ENCODE measurements at places on chromosomes 1 and 21.
A peak's percentile ranks its signal among the peaks of the same experiment; 100 is the strongest.

- DNase-seq = no peak
Measured at GRCh38 chr1:41340655-41341364, 20.4 kb upstream of the FOXO6 start.

DNA sequence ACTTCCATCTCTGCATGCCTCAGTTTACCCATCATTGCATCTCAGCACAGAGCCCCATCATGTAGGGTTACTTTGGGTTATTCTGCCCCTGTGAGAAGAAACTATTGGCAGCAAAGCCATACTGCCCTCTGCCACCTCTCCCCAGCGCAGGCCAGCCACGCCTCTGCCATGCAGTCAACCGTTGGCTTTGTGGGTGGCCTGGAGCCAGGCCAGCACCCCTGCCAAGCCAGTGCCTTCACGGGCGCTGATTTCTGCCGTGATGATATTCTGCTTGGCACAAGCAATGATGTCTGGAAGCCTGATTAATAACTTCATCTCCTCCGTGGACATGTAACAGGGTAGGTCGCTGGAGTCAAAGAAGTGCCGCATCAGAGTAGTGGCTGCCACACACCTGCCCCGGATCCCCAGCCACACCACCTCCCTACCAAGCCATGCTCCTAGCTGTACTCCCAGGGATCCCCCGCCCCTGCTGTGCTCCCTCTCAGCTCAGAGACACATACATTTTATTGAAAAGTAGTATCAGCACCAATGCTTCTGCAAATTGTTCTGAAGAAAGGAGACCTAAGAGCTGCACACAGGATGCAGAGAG, 15.0 kb upstream of the CEP85 start:
- DNase-seq = no peak

GRCh38 chr1:196152975-196153374, 455.3 kb downstream of the KCNT2 start:
- DNase-seq = no peak

DNA sequence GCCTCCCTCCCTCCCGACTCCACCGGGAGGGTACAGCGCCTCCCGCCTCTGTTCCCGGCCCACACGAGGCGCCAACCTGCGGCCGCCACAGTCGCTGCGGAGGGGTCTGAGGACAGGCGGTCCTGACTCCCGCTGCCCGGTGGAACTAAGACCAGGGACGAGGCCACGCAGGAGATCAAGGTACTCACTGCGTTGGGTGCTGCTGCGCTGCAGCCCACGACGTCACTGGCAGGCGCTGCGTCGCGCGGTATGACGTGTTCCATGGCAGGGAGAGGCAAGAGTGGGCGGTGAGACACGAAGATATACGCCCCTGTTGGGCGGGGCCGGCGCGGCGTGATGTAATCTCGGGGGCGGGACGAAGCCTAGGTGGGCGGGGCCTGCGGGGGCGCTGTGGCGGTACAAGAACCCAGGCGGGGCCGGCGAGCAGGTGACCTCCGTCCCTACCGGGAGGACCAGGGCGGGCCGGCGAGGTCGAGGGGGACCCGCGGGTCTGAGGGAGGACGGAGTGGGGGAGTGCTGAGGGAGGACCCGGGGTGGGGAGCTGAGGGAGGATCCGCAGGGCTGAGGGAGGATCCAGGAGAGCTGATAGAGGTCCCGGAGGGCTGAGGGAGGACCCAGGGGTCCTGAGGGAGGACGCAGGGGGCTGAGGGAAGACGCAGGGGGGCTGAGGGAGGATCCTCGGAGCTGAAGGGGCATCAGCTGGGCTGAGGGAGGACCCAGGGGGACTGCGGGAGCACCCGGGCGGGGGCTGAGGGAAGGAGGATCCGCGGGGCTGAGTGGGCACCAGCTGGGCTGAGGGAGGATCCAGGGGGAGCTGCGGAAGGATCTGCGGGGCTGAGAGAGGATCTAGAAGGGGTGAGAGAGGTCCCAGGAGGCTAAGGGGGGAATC, at the start of gene MRPL55:
Gene MRPL55, minus strand, starts transcription at position 227 of the 889 bp plus-strand sequence. CDS start 1,039 bp downstream, outside the sequence.
- DNase-seq = peak; percentile 97

- no peak for DNase-seq
Measured at GRCh38 chr1:64484651-64485050, 14.7 kb downstream of the CACHD1 start.

DNA sequence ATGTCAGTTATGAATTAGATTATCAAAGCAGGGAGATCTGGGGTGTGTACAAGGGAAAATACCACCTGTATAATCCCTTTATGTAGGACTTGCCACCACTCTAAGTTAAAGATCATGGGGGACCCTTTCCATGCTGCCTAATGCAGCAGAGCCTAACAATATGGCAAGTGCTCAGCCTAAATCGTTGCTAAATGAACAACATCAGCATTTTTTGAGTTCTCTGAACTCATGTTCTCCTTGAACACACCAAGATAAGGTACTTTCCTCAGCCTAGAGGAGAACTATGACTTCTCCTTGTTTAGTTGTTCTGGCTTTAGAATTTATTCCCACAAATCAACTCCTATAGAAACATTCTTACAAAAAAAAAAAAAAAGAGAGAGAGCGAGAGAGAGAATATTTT, 177.0 kb downstream of the DUSP10 start:
- DNase-seq = no peak

- DNase-seq = no peak
Measured at GRCh38 chr1:101364370-101365120, 127.7 kb downstream of the S1PR1 start.

GRCh38 chr21:15932726-15933125, 202.9 kb downstream of the USP25 start:
- no peak for DNase-seq

GRCh38 chr1:22104094-22104493, 38.8 kb downstream of the WNT4 start:
- no peak for DNase-seq

DNA sequence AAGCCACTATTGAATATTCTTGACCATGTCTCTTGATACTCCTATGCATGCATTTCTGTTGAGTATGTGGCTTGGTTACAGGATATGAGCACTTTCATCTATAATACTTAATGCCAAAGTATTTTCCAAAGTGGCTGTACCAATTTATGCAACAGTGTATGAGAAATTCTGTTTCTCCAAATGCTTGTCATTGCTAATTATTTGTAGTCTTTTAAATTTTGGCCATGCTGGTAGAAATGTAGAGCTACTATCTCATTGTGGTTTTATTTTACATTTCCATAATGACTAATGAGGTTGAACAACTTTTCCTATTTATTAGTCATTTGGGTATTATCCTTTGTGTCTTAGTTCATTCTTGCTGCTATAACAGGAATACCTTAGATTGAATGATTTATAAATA, 71.4 kb upstream of the TSPAN2 start:
- DNase-seq = no peak

- no peak for DNase-seq
Measured at GRCh38 chr1:93605026-93605568, 76.5 kb downstream of the BCAR3 start.

- DNase-seq = no peak
Measured at GRCh38 chr1:84339503-84339902, 38.0 kb downstream of the SAMD13 start.

- DNase-seq = no peak
Measured at GRCh38 chr21:45804809-45805313, 161.3 kb downstream of the PCBP3 start.

GRCh38 chr1:78267513-78268218, 221.9 kb downstream of the GIPC2 start:
- no peak for DNase-seq

DNA sequence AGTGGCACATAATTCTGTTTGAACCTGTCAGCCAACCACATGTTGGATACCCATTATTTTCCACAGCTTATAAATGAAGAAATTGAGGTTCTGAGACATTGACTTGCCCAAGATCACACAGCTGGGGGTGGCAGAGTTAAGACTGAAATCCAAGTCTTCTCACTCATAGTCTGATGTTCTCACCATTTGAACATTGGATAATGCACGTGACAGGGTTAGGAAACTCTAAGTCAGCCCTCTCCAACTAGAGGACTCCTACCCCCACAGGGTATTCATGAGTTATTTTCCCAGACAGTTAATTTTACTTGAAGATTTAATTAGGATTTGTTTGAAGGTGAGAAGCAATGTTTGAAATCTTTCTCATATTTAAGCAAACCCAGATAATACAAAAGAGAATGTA, 38.1 kb upstream of the C1orf105 start:
- DNase-seq = no peak

DNA sequence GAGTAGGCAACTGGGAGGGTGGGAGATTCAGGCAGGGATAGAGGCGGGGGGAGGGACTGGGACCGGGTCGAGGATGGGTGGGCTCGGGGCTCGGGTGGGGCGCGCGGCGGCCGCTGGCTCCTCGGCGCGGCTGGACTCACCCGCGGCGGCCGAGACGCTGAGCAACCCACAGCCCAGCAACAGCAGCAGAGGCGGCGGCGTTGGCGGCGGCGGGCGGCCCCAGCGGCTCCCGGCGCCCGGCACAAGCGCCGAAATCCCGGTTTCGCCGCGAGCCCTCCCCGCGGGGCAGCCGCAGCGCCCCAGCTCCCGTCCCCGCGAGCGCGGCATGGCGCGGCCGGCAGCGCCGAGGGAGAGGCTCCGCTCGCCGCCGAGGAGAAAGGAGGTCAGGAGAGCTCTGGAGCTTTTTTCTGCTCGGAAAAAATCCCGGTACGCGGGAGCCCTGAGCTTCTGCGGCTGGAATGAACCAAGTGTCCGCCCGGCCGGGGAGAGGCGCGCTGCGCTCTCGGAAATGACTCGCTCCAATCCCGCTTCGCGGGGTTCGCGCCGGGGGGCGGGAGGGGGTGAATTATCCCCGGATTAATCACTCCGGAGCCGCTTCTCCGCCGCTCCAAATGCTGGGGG, at the start of gene CSMD2:
Gene CSMD2, minus strand, starts transcription at position 460 of the 621 bp plus-strand sequence. Its CDS starts 133 bp downstream, at position 327.
- peak; percentile 83 for DNase-seq

GRCh38 chr1:229379846-229380245, 37.0 kb upstream of the CCSAP start:
- no peak for DNase-seq

DNA sequence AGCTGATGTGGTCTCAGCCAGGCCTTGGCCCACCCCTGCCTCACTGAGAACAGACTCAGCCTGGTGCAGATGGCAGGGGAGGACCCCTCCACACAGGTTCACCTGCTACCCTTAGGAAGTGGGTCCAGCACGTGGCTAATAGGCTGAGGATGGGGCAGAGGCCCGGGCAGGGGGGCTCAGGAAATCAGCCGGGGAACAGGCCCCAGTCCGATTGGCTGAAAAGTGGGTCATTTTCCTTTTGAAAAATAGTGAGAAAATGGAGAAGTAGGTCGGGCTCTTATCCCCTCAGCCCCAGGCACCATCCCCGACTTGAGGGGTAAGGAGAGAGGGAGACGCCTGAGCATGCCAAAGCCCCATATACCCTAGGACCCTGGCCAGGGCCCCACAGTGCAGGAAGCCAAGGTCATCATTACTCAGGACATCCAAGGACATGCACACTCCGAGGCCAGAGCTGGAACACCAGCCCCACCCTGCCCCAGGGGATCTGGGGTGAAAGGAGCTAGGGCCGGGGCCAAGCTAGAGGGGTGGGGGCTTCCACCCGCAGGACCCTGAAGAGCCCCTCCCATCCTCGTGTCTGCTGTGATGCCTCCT, 11.0 kb downstream of the DLGAP3 start:
- no peak for DNase-seq

GRCh38 chr1:225655509-225656258, 2.8 kb upstream of the ENAH start:
- DNase-seq = peak; percentile 67

GRCh38 chr1:198295225-198295624, 138.4 kb downstream of the NEK7 start:
- DNase-seq = no peak

GRCh38 chr1:220278991-220279390, 6.7 kb upstream of the RAB3GAP2 start:
- DNase-seq = no peak

GRCh38 chr1:8293118-8293517, 24.8 kb upstream of the SLC45A1 start:
- DNase-seq = no peak

- DNase-seq = no peak
Measured at GRCh38 chr1:104706631-104707147, 957.0 kb downstream of the AMY1C start.

DNA sequence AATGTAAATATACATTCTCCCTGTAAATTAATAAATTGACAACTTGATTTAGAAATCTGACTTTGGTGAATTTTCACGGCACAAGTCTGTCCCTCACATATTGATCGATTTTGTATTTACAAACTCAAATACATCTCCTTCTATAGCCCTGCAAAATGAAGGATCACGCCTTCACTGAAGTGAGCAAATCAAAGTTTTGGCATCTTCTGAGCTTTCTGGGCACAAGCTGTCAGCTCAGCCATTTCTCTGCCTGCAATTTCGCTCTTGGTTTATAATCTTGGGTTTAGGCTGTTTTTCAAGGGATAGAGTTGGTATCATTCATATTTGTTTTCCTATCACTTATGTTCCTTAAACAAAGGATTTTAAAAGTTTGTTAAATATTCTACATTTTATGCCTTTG, 25.8 kb downstream of the ANP32E start:
- DNase-seq = no peak

GRCh38 chr1:203227371-203228083, 1.9 kb downstream of the CHIT1 start:
- DNase-seq = no peak

- DNase-seq = no peak
Measured at GRCh38 chr1:38500352-38500751, 359.2 kb downstream of the RRAGC start.

- no peak for DNase-seq
Measured at GRCh38 chr1:158799689-158800088, 18.7 kb upstream of the OR6N2 start.

DNA sequence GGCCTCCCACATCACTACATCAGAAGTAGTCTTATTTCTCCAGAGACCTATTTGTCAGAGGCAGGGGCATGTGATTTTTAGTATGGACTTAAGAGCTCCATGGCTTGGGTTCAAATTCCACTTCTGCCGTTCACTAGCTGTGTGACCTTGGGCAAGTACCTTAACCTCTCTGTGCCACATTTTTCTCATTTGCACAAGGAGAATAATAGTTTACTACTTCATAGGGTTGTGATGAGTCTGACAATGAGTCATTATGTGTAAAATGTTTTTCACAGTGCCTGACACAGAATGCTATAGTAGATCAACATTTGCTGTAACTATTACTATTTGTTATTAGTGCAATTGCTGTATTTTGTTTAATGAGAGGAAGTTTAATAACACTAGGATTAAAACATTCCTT, 200.6 kb downstream of the PRDM2 start:
- DNase-seq = no peak

DNA sequence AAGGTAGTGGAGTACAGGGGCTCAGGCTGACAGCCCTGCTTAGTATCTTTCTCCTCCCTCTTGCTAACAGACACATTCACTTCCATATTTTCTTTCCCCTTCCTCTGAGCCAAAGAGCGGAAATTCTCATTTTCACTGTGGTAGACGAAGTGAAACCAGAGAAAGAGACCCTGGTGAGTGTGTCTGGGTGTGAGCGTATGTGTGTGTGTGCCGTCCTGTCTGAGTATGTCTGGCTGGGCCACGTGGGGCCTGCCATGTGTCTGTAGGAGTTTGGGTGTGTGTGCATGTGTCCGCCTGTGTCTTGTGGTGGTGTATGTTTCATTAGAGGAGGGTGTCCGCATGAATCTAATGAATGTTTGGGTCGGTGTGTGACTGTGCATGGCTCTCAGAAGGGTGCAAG, 1.7 kb downstream of the COL8A2 start:
- no peak for DNase-seq

GRCh38 chr1:36397083-36397377, 678 bp downstream of the LSM10 start:
- DNase-seq = no peak

GRCh38 chr21:44736291-44737004, 25.1 kb upstream of the TSPEAR start:
- no peak for DNase-seq

GRCh38 chr1:6245086-6245868, 1.3 kb downstream of the HES3 start:
- peak; percentile 93 for DNase-seq

GRCh38 chr1:185942961-185943360, 208.8 kb downstream of the HMCN1 start:
- no peak for DNase-seq

GRCh38 chr1:32055416-32055815, 17.3 kb upstream of the TMEM39B start:
- no peak for DNase-seq
